Neuronal stem cell (in vitro differentiated cells): ENCODE measurements at places on chromosomes 7 and 10.
A peak's percentile ranks its signal among the peaks of the same experiment; 100 is the strongest.

GRCh38 chr7:77310982-77311381 is 105.2 kb downstream of the GSAP start:
- no peak for DNase-seq

DNA sequence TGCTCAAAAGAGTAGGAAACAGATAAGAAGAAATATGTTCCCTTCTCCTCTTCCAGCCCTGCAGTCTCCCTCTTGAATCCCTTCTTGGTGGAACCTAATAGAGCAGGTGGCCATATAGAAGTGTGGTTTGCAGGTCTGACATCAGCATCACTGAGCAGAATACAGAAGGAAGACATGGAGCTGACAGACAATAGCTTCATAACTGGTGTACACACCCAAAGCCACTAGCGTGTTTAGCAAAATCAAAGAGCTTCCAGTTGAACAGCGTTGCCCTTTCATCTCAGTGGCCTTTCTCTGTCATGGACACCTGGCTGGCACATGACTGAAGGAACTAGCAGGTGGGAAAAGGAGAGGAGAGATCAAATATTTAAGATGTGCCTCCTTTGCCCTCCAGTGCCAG is 245.5 kb downstream of the BAMBI start:
- no peak for DNase-seq

GRCh38 chr7:3549601-3550000 is 248.5 kb downstream of the SDK1 start:
- DNase-seq, result no peak

GRCh38 chr10:89741126-89741762 is 39.9 kb downstream of the KIF20B start:
- no peak for DNase-seq

- no peak for DNase-seq
These were observed 21.2 kb downstream of the BPGM start for GRCh38 chr7:134667899-134668298.

GRCh38 chr10:78925800-78926319 is 142.9 kb upstream of the ZMIZ1 start:
- DNase-seq, result no peak

GRCh38 chr10:51950996-51951555 is 251.7 kb upstream of the CSTF2T start:
- no peak for DNase-seq

- DNase-seq, result no peak
These were observed 904.1 kb downstream of the KCNMA1 start for GRCh38 chr10:76733441-76733936.

GRCh38 chr10:18164093-18164492 is 23.9 kb downstream of the CACNB2 start:
- DNase-seq, result no peak

DNA sequence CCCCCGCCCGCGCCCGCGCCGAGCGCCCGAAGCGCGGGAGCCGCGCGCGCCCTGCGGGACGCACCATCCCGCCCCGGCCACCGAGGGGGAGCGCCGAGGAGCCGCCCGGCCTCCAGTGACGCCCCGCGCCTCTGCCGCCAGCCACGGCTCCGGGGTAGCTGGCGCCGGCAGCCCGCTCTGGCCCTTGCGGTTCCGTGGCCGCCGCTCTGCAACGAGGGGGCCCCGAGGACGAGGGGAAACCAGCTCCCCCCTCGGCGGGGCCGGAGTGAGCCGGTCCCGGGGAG is at the start of gene PAXIP1:
Gene PAXIP1, minus strand, starts transcription at position 33 of the 284 bp plus-strand sequence. CDS start 195 bp downstream, outside the sequence.
- DNase-seq, result no peak

DNA sequence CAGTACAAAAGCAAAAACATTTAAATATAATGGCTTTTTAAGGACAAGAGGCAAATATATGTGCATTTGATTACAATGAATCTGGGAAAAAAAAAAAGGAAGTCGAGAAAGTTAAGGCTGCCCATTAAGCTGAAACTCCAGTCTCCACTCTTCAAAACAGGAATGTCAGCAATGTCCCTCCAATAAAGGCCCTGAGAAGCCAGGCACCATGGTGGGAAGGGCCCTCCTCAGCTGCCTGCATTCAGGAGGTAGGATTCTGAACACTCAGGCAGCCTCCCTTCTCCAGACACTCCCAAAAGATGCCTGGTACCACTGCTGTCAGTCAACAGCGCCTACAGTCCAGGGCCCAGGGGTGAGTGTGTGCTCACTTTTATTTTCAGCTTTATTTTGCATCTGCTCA is 121.3 kb upstream of the MGMT start:
- no peak for DNase-seq

DNA sequence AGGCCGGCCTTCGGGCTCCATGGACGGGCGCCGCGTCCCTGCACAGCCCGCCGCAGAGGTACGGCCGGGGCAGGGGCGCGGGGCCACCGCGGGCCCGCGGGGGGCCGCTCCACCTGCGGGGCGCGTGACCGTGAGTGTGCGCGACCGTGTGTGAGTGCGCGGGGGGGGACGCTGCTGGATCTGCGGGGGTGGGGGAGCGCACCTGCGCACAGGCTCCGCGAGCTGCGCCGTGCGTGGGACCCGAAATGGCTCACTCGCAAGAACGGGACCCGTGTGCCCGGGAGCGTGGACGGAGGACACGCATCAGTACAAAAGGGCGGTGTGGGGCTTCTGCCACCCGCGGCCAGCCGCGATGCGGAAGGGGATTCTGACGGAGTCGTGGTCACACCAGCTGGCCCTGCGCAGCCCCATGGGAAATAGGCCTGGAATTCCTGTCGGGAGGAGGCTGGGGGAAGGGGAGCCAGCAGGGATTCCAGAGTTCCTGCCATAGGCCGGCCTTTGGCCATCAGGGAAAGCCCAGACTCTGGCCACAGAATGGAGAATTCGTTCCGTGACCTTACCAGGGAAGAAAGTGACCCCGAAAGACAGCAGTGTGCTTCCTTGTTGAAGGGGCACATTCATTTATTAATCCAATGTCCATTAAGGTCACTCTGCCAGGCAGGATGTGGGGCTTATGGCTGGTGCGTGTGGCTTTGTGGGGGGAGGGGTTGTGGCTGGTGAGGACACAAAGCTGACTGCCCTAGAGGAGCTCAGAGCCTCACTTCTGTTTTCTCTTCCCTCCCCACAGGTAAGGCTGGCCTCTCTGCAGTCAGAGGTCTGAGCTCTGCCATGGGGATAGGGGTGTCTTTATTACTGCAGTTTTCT is 494 bp downstream of the REPIN1 start:
- DNase-seq, result peak; percentile 72

GRCh38 chr10:22150842-22151241 is 67.0 kb downstream of the EBLN1 start:
- DNase-seq, result no peak

GRCh38 chr7:17142831-17143541 is 155.5 kb upstream of the AHR start:
- DNase-seq, result no peak

GRCh38 chr10:1074748-1075308 is 18.6 kb downstream of the WDR37 start:
- no peak for DNase-seq

GRCh38 chr10:5961405-5962100 is 15.8 kb downstream of the IL15RA start:
- no peak for DNase-seq

DNA sequence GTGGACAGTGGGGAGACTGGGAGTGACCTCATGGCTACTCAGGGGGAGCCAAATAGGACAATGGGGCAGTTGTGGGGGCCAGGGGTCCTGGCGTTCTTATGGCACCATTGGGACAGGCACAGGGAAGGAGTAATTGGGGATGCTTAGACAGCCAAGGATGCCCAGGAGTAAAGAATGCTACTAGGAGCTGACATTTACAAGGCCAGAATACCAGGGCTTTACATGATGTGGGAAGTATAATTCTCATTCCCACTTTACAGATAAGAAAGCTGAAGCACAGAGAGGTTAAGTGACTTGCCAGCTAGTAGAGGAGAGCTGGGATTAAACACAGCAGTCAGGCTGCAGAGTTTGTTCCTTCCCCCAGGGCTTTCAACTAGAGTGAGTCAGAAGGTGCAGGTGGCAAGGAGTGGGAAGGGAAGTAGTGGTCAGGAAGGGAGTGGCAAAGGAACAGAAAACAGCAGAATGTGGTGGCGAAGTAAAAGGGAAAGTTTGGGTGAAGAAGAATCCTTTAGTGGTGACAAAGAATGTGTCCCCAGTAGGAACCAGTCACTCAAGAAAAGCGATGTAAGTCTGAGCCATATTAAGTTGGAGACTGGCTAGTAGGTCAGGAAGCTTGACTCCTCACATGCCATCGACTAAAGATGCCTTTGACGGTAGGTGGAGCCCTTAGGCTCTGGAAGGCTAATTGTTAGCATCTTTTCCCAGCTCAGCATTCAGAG is 32.8 kb downstream of the CPVL start:
- no peak for DNase-seq

DNA sequence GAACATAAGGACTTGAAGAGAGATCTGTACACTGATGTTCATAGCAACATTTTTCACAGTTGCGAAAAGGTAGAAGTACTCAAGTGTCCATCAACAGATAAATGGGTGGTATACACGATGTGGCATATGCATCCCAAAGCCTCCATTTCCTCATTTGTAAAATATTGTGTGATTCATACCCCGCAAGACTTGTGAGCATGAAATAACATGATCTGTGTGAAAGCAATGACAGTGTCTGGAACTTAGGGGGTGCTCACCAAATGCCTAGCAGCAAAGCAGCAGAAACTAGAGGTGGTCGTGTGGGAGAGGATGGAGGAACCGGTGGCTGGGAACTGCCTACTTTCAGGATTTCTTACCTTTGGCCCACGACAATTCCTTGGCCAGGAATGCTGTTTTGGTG is 135.3 kb upstream of the INSYN2A start:
- DNase-seq, result no peak

DNA sequence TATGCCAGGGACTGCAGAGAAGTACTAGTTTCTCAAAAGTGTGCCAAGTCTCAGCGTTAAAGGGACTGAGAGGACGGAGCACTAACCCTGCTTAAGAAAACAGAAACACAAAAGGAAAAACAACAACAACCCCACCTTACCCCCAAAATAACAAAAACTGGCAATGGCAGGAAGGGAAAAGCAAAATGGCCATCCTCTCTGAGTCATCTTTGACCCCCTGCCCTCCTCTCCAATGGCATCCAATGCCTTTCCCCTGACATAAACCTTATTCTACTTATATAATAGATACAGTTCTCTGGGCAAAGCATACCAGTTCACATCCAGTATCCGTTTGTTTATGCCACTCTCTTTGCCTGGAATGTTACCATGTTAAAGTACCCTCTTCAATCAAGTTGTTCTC is 1.6 kb downstream of the POLR1F start:
- DNase-seq, result no peak

- no peak for DNase-seq
These were observed 10.5 kb downstream of the SNX13 start for GRCh38 chr7:17929647-17930395.

DNA sequence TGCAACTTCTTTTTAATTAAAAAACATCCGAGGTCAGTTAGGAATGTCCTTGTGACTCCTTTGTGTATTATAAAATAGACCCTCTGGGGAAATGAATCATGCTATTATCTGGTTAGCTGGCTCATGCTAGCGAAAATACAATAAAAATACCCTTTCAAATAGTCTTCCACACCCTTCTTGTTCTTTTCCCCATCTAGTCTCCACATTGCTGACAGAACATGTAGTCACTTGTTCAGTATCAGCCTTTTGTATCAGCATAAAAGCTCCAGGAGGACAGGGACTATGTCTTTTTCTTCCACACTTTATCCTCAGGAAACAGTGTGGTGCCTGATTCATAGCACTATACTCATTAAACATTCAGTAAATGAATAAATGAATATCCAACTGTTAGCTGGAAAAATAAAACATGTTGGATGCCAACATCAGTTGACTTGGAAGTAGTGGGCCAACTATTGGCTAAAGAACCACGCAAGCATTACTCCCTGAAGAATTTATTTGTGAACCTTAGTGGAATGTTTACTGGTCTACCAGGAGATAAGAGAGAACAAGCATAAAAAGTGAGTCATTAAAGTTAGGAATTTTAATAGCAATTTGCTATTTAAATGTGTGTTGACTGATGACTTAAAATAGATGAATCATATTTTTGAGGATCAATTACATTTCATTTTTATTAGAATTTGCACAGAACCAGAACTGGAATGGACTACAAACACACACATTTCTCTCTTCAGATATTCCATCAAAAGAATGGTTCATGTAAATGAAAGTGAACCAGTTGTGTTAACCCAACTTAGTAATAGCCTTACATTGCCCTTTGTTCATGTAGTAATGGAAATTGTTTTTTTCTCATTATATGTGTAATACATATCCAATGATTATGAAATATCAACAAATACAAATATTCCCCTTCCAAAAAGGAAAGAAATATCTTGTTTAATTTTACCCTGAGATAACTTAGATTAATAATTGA is 129.6 kb downstream of the DKK1 start:
- no peak for DNase-seq

- DNase-seq, result no peak
These were observed 33.9 kb upstream of the ORC5 start for GRCh38 chr7:104241538-104242209.

DNA sequence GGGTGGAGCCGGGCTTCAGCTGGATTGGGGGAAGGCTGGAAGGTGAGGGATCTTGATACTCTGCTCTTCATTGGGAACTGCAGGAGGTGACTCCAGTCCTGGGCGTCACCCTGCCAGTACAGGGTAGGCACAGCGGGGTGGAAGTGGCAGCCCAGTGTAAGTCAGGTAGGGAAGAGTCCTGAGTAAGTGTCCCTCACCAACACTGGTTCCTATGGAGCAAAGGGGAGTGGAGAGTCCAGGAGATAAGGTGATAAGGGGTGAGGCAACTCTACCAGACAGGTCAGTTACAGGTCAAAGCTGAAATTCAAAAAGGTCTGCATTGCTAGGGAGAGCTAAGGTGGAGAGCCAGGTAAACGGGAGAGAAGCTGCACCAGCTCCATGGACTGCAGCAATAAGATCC is 145.6 kb upstream of the NFE2L3 start:
- no peak for DNase-seq

DNA sequence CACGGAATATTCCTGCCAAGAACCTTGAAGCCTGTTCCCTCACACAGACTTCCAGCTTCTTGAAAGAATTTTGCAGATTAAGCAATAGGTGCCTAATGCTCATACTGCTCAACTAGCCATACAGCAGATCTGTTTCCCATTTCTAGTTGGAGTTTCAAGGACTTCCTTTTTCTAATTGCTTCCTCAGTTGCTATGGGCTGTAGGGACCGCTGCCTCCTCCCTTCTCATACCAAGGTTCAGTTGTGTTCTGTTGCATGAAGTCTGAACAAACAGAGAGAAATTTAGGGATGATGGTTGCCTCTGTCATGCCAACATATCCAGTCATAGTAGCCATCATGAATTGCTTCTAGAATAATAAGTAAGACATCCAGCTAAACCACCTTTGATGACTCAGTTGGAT is 6.8 kb downstream of the ITGA8 start:
- DNase-seq, result no peak

GRCh38 chr10:45466784-45467183 is 92.8 kb downstream of the ALOX5 start:
- no peak for DNase-seq

GRCh38 chr10:91002656-91003055 is 81.8 kb upstream of the ANKRD1 start:
- DNase-seq, result no peak
